ENCODE measurements at places on chromosomes 13 and 19.

GRCh38 chr19:50322931-50323781 is 6.0 kb downstream of the KCNC3 start:
- DNase-seq = no peak

- DNase-seq = no peak
Observed at GRCh38 chr13:46526740-46527139, 26.2 kb upstream of the LRCH1 start.

DNA sequence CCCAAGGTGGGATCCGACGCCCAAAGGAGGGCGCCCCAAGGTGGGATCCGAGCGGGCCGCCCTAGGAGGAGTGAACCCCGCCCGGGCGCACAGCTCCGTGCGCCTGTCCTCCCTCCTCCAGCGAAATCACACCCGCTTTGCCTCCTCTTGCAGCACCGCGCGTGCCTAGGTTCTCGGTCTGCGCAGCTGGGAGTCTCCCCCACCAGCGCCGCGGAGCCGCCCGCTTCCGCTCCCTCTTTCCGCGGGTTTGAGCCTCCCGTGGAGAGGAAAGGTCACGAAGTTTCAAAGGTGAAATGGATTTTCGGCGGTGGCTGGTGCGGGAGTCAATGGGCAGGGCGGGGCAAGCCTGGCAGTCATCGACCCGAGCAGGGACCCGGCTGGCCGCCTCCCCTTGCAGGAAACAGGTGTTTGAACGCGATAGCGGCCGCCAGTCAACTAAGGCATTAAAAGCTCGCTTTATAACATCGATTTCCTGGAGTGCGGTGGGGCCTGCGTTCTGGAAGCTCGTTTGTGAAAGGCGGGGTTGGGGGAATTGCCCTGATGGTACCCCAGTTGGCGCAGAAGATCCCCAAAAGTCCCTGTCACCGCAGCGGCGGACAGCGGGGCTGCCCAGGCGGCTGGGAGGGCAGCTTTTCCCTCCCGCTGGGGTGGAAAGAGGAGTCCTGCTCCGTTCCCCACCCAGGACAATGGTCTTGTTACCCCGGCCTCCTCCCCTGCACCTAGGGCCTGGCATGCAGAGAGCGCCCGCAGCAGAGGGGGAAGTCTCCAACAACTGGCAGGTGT is 9.0 kb upstream of the SOX1 start:
- DNase-seq = no peak

- DNase-seq = no peak
Observed at GRCh38 chr19:21705393-21705792, 62.0 kb downstream of the ZNF100 start.

DNA sequence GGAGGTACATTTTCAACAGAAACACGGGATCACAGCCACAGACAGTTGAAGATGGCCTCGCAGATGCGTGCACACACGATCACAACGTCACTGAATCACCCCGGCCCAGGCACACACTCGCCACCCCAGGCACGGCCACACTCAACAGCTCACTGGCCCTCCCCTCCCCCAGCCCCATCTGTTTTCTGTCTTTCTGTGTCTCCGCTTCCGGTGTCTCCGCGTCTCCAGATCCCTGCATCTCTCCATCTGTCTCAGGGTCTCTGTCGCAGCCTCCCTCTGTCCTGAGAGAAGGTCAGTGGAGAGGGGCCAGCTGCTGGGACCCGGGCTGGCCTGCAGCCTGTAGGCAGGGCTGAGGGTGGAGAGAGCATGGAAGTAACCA is 3.8 kb upstream of the ATP1A3 start:
- no peak for DNase-seq
